ENCODE measurements at places on chromosomes 12 and 14. TPM values are rescaled to one million over a fixed set of nuclear protein-coding genes. Genes with fewer than 3 reads are reported as not detected.

DNA sequence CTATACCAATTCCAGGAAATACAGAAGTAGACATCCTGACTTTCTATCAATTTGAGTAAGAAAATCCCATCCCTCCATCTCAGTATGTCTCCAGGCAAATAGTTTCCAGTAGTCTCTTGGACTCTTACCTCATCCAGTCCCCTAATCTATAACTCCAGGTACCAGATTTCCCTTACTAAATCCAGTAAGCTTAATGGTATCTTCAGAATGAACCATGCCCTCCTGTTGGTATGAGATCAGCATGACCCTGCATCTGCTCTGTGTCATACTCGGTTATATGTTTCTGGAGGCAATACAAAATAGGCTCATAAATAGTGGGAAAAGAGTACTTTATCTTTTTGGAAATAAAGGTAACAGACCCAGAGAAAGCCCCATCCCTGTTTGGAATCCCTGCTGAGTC, 18.4 kb downstream of the PIGH start:
- no peaks in the 10 kb centered on the region for H3K4me1 ChIP-seq
- peaks cover 52% of the 10 kb centered on the region for H3K36me3 ChIP-seq
- H3K27ac ChIP-seq = no peak overlapping the region
- no peak overlapping the region for H3K4me3 ChIP-seq

GRCh38 chr12:6430124-6430989, 14.4 kb upstream of the CD27 start:
- no peak overlapping the region for H3K27ac ChIP-seq
- no peaks in the 10 kb centered on the region for H3K27me3 ChIP-seq
- no peaks in the 10 kb centered on the region for H3K36me3 ChIP-seq

DNA sequence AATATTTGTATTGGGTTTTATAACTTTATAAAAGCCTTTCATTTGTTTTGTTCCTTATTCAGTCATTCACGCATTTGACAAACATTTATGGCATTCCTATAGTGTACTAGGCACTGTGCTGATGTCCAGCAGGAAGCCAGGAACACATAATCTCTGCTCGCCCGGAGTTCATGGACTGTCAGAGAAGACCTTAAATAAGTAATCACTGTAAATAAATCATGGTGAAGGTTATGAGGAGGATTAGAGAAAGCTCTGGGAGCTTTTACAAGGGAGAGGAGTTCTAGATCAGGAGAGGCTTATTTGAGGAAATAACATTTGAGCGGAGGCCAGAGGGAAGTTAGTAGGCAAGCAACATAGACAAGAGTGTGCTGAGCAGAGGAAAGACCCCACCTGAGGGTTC, 1.4 kb upstream of the RDH11 start:
- H3K36me3 ChIP-seq = peaks cover 11% of the 10 kb centered on the region
- peaks cover 4% of the 10 kb centered on the region for H3K4me1 ChIP-seq
- no peak overlapping the region for H3K27ac ChIP-seq
- H3K4me3 ChIP-seq = no peak overlapping the region

DNA sequence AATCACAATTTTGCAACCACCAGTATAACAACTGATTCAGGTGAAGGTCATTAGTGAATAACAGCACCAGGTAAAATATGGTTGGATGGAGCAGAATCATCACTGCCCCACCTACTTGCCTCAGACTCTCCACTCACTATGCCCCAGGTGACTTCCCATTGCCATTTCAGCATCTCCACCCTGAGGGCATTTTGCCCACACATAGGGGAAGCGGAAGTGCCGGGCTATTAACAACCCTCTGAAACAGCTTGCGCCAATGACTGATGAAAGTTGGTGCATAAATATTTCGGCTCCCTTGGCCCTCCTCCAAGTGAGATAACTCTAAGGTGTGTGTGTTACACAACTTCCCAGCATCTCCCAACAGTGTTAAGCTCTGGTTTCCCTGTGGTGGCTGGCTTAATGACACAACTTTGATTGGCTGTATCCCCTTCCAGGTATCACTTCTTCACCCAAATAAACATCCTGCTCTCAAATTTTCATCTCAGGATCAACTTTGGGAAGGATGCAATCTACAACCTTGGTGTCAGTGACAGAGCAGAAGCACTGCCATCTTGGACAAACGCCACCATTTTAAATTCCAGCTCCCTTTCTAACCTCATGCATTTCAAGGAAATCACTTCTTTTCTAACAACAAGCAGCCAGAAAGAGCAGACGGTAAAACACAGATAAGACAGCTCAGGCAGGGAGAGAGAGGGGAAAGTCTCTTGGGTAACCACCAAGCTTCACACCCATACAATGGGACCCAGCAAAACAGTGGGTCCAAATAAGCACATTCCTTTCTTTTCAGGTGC, 73.6 kb upstream of the PPP2R5C start:
- H3K4me1 ChIP-seq = no peaks in the 10 kb centered on the region
- no peaks in the 10 kb centered on the region for H3K36me3 ChIP-seq
- H3K27me3 ChIP-seq = peaks cover 17% of the 10 kb centered on the region
- no peak overlapping the region for H3K4me3 ChIP-seq
- DNase-seq = no peak

KDM5A gene
- total RNA-seq = 56.9 TPM

CD163L1 gene
- total RNA-seq = 0.18 TPM

- H3K4me1 ChIP-seq = no peaks in the 10 kb centered on the region
- no peak for DNase-seq
- H3K36me3 ChIP-seq = peaks cover 6% of the 10 kb centered on the region
Observed at GRCh38 chr14:73386342-73386741, 72.0 kb downstream of the NUMB start.

GRCh38 chr12:71942259-71942658, 3.6 kb downstream of the TPH2 start:
- H3K4me3 ChIP-seq = no peak overlapping the region
- no peak overlapping the region for H3K27ac ChIP-seq
- H3K36me3 ChIP-seq = no peaks in the 10 kb centered on the region
- no peaks in the 10 kb centered on the region for H3K27me3 ChIP-seq
- DNase-seq = no peak

DNA sequence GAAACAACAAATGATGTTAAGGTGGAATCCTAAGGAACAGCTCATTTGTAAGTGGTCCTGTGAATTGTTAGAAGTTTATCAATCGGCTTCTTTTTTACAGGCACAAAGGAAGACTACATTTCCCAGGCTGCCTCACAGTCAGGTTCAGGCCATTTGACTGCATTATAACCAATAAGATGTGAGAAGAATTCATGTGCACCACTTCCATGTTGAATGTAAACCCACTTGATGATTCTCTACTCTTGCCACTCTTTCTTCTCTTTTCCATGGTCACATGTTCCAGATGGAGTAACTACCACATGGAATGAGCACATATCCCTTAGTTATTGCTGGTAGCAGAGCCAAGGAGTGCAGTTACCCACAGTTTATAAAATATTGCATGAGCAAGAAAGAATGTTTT, 67.1 kb upstream of the GZMB start:
- no peak overlapping the region for H3K4me3 ChIP-seq
- no peak overlapping the region for H3K27ac ChIP-seq
- H3K27me3 ChIP-seq = no peaks in the 10 kb centered on the region

BHLHE41 gene
- 0.33 TPM for total RNA-seq

DNA sequence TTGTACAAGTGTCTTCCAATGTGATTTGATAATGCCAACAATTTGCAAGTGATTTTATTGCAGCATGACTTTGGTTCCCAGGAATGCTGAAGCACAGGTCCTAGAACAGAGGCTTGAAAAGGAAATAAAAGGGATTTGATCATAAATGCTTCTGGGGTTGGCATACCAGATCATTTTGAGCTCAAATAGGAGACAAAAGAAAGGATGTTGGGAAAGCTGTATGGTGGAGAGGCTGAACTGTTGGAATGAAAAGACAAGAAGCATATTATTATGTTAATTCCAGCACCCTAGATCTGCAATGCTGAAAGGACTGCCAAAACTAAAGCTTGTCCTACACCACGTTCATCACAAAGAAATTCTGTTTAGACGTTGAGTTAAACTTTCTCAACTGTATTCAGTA, 143.1 kb downstream of the BICD1 start:
- no peak overlapping the region for H3K4me3 ChIP-seq
- H3K27me3 ChIP-seq = no peaks in the 10 kb centered on the region
- H3K4me1 ChIP-seq = peaks cover 8% of the 10 kb centered on the region
- no peak for DNase-seq

DNA sequence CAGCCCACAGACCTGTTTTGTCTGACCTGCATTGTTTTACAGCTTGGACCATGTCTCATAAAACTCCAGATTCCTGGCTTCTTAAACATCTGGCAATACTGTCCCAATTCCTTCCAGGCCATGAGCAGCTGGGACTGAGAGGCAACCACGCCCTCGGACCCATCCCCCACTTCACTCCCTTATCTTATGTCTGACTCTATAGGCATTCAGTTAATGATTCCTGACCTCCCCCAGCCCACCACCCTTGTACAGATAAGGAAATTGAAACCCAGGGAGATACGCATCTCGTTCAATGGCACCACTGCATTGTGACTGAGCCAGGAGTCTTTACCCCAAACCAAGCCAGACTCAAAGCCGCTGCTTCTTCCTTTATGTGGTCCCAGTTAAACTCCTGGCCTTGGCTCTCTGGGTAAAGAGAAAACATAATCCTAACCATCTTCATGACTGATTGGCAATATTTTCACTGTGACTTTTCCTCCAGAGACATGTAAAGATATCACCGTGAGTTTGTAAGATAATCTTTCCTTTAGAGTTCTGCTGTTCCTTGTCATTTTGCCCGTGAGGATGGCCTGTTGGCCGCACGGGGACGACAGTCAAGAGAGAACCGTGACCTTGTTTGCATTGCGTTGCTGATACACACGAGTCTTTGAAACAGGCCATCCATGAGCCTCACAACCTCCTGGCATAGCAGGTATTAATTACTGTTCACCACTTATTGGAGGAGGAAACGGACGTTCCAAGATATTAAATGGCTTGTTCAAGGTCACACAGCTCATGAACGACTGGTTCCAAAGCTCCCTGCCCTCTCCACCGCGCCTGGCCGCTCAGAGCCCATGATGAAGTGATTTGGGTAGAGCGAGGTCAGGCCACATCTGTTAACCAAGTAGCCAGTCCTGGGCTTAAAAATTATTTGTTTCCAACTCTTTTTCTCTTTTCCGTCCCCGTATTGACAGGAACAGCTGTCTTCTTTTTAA, 39.4 kb downstream of the MAP1LC3B2 start:
- H3K4me3 ChIP-seq = no peak overlapping the region
- no peaks in the 10 kb centered on the region for H3K27me3 ChIP-seq
- no peak overlapping the region for H3K27ac ChIP-seq
- no peak for DNase-seq
- no peaks in the 10 kb centered on the region for H3K36me3 ChIP-seq

DNA sequence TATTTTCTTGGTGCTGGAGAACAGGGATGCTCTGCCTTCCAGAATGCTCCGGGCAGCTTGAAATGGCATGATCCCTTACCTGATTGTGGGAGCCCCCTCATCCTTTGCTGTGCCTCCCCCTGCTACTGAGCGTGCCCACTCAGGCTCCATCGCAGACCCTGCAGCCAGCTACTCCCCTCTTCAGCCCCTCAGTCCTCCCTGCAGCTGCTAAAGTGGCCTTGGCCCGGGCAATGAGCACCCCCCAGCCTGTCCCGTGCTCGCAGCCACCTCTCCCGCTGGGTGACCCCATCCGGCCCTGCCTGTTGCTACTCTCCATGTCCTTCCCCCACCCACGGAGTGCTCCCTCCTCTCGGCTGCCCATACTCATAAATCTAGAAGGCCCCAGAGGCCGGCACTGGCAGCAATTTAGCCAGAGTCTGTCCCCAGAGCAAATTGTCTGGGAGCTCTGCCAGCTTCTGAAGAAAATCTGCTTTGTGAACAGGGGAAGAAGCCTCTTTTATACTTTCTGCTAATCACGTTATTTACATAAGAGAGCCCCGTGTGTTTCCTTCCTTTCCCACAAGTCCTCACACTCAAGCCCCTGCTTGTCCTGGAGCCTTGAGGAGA, 143.7 kb upstream of the FRMD6 start:
- H3K36me3 ChIP-seq = no peaks in the 10 kb centered on the region
- no peak overlapping the region for H3K27ac ChIP-seq
- no peaks in the 10 kb centered on the region for H3K27me3 ChIP-seq
- no peak overlapping the region for H3K4me3 ChIP-seq
- no peak for DNase-seq

GRCh38 chr14:37490607-37491006, 104.4 kb downstream of the FOXA1 start:
- H3K27me3 ChIP-seq = no peaks in the 10 kb centered on the region
- no peaks in the 10 kb centered on the region for H3K36me3 ChIP-seq
- H3K27ac ChIP-seq = no peak overlapping the region
- H3K4me1 ChIP-seq = no peaks in the 10 kb centered on the region

CCDC175 gene
- total RNA-seq = 0.09 TPM

DNA sequence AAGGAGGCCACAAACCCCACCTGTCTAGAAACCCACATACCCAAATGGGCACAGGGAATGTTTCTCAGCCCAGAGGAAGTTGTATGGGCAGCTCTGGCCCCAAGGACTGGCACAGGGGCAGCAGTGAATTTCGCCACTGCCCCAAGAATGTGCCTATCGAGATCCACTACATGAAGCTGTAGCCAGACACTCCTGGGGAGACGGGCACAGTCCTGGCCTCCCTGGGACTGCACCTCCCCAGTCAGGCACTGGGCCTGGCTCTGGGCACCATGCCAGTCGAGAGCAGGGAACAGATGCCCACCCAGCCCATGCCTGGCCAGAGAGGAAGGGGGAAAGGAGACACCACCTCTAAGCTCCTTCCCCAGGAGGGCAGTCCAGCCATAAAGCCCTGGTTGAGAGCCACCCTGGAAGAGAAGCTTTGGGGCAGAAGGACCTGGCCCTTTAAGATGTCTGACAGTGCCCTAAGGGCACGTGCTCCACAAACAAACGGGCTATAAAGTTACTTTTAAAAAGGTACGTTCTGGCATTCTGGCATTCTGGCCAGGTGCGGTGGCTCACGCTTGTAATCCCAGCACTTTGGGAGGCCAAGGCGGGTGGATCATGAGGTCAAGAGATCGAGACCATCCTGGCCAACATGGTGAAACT, 8.4 kb downstream of the ADCY6 start:
- peaks cover 4% of the 10 kb centered on the region for H3K4me1 ChIP-seq
- H3K27ac ChIP-seq = no peak overlapping the region
- H3K4me3 ChIP-seq = no peak overlapping the region
- peaks cover 19% of the 10 kb centered on the region for H3K36me3 ChIP-seq
- H3K27me3 ChIP-seq = no peaks in the 10 kb centered on the region
- no peak for DNase-seq

DNA sequence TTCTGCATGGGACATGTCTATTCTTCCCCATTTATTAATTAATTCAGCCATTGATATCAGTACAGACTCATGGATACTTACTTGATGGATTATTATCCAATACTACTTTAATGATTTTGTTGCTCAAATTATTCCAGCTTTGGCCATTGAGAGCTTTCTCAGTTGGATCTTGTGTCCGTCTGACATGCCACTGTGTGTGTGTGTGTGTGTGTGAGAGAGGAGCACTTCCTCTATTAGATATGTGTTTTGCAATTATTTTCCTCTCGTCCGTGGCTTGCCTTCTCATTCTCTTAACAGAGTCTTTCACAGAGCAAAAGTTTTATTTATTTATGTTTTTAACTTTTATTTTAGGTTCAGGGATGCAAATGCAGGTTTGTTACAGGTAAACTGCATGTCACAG, 194.2 kb downstream of the ADGRD1 start:
- no peak for DNase-seq
- H3K36me3 ChIP-seq = no peaks in the 10 kb centered on the region
- no peaks in the 10 kb centered on the region for H3K4me1 ChIP-seq
- H3K27me3 ChIP-seq = no peaks in the 10 kb centered on the region
- H3K27ac ChIP-seq = no peak overlapping the region

- H3K4me3 ChIP-seq = 0 out of 3 replicates have a peak overlapping the region, but pooled peaks have one; percentile 12
- no peak for DNase-seq
- no peaks in the 10 kb centered on the region for H3K36me3 ChIP-seq
- H3K27me3 ChIP-seq = no peaks in the 10 kb centered on the region
- peaks cover 3% of the 10 kb centered on the region for H3K4me1 ChIP-seq
Observed at GRCh38 chr12:49672301-49673217, 34.6 kb downstream of the FMNL3 start.

NRXN3 gene
- 1.5 TPM for total RNA-seq

Measured in H9 (cell line).